Activated T-helper 1 cell treated with Interleukin-2 at 50 U/mL for 16 hours (primary cell): ENCODE measurements at places on chromosomes 16 and 17.

DNA sequence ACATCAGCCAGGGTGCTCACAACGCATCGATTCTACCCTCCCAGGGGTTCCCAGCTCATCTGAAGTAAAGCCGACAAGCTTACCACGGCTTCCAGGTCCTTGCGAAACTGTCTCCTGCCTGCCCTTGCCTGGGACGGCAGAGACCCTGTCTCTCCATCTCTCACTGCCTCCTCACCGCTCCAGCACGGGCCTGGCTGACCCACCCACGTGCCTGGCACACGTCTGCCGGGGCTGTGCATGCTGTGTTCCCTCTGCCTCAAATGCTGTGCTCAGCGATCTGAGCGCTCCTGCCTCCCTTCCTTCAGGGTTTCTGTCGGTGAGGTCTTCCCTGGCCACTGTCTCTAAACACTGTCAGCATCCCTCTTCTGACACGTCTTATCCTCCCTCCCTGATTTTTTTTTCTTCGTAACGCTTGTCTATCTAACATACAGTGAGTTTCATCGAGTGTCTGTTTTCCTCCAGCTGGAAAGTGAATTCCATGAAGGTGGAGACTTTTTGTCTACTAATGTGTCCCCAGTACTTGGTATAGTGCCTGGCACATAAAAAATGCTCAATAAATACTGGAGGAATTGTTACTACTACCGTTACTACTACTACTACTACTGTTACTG lies 208.4 kb downstream of the IRF8 start:
- DNase-seq, result no peak

DNA sequence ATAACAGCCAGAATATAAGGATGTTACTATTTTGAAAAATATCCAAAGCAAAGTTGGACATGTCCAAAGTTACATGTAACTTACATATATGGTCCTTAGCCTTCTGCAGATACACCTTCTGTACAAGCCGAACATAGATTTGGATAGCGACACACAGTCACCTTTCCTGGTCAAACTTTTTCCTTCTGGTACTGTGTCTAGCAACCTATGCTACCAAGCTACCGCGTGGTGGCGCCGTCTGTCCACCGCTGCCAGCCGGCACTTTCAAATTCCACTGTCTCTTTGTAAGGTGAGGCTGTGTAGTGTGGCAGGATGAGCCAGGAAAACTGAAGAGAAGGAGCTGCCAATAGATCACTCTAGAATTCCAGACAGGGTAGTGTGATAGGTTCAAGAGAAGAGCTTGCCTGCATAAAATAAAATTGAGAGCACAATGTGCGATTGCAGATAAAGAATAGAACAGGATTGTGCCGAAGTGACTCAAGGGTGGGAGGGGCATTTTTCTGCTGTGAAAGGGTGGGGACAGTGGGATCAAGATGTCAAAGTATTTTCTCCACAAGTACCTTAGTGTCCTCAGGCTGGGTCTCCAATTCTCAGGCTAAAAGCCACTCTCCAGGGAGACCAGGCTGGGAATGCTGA lies 366.9 kb downstream of the SLC39A11 start:
- DNase-seq, result no peak

- no peak for DNase-seq
Measured at GRCh38 chr17:28386391-28386790, 14.9 kb downstream of the SARM1 start.

GRCh38 chr16:82460766-82461165 lies 166.0 kb upstream of the CDH13 start:
- DNase-seq, result no peak

GRCh38 chr16:46613352-46613751 lies 7.8 kb downstream of the SHCBP1 start:
- no peak for DNase-seq

DNA sequence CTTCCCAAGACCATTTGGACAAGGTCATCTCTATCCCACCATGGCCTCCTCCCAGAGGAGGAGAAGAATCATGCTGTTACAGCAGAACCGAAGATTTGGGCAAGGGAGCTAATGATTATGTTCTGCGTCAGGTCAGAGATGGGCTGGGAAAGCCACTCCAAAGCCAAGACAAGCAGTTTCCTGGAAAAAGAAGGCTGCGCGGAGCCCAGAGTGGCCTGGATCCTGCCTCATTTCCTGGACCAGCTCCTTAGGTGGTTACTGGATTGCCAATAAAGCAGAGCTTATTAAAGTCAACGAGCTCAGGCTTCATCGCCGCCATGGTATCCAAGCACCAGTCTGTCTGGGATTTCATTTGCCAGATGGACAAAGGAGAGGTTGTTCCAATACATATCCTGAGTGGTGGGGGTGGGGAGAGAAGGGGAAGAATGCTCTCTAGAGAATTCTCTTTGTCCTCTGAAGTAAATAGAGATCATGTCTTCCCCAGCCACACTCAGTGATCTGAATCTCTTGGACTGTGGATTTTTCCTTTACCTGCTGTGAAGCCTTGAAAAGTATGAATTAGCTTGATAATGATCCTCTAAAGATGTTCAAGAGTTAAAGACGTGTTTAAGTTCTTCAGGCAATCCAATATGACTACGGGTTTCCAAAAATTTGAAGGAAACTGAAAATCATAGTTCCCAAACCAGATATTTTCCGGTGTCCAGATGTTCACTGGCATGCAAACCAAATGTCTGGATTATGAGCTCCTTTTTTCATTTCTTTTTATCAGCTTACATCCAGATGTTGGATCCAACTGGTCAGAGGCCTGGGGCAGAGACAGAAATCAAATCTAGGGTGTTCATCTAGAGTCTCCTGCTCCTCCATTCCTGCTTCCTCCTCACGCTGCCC lies 17.7 kb downstream of the PRAC1 start:
- no peak for DNase-seq

DNA sequence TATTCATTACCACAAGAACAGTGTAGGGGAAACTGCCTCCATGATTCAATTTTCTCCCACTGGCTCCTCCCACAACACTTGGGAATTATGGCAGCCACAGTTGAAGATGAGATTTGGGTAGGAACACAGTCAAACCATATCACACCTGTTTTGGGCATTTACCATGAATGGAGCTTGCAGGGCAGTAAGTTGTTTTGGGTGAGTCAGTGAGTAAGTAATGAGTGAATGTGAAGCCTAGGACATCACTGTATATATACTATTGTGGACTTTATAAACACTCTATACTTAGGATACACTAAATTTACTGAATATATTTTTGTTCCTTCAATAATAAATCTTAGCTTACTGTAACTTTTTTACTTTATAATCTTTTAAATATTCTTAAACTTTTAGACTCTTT lies 48.1 kb downstream of the TBC1D26 start:
- no peak for DNase-seq

GRCh38 chr17:43393944-43394482 lies 4.8 kb upstream of the ARL4D start:
- peak; percentile 70 for DNase-seq

DNA sequence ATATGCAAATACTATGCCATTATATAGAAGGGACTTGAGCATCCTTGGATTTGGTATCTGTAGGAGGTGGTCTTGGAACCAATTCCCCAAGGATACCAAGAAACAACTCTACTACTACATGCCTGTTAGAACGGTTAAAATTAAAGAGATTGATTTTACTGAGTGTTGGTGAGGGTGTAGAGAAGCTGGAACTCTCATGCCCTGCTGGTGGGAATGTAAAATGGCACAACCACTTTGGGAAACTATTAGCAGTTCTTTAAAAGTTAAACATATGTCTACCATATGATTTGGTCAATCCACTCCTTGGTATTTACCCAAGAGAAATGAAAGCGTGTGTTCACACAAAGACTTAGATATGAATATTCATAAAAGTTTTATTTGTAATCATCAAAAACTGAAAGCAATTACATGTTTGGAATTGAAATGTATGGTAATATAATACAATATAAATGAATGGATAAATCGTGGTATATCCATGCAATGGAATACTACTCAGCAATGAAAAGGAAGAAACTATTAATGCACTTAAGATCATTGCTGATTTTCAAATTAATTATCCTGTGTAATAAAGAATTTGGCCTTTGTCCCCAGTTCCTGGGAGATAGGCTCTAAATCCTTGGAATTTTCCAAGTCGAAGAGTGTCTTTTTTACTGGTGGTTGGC lies 7.8 kb downstream of the MFSD6L start:
- no peak for DNase-seq

GRCh38 chr16:17470182-17470907 lies 415 bp downstream of the XYLT1 start:
- peak; percentile 9 for DNase-seq

- DNase-seq, result no peak
Measured at GRCh38 chr17:57965521-57966160, 10.4 kb upstream of the CUEDC1 start.

DNA sequence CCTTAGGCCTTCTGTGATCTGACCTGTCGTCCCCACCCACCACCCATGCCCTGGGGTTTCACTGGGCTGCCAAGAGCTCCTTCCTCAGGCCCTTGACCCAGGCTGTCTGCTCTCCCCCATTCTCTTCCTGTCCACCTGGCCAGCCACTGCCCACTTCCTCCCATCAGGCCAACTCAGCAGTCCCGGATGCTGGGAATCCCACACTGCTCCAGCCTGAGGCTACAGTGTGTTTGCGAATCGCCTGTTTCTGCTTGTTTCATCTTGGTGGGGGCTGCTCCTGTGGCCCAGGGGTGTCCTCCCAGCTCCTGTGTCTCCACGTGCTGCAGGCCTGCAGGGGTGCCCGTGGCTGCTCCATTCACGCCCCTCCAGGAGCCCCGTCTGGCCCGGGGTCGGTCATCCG lies 839 bp upstream of the METRN start:
- DNase-seq, result no peak

DNA sequence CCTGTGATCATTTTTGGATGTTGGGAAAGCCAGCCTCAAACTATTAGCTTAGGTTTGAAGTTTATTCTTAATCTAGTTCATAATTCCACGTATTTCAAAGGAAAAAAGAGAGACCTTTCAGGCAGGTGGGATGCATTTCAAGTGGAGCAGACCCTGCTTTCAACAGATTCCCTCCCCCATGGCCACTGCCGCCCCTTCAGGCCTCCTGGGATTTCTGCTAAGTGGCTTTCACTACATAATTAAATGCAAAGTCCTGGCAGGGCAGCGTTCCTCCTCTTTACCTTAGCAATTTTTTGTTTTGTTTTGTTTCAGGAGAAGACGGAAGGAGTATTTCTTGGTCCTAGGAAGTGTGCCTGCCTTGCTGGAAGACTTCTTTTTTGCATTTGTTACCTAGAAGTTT lies 36.6 kb downstream of the MAF start:
- DNase-seq, result no peak

- no peak for DNase-seq
Measured at GRCh38 chr16:30113711-30114333, 485 bp upstream of the GDPD3 start.

GRCh38 chr17:17493986-17494466 lies 2.2 kb downstream of the RASD1 start:
- DNase-seq, result no peak

- DNase-seq, result no peak
Measured at GRCh38 chr16:89095491-89095951, 1.9 kb downstream of the ACSF3 start.

GRCh38 chr17:79676796-79677195 lies 53.9 kb upstream of the ENPP7 start:
- DNase-seq, result no peak

DNA sequence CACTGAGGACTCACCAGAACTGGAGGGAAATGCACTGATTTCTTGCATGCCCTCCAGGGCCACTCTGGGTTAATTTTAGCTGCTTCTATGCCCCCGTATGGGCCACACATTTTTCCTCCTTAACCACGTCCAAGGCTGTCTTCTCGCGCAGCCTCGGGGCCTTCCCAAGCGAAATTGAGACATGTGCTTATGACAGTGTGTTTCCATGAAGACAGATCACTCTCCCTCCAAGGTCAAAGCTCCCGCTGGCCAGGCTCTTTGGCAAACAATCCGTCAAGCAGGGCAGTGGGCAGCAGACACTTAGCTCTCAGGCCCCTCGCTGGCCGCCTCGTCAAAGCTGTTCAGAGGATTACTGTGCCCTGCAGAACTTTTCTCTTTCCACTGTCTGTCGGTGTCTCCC lies 243.0 kb upstream of the N4BP1 start:
- DNase-seq, result no peak

GRCh38 chr17:77881545-77881944 lies 77.0 kb upstream of the TNRC6C start:
- DNase-seq, result peak; percentile 60

DNA sequence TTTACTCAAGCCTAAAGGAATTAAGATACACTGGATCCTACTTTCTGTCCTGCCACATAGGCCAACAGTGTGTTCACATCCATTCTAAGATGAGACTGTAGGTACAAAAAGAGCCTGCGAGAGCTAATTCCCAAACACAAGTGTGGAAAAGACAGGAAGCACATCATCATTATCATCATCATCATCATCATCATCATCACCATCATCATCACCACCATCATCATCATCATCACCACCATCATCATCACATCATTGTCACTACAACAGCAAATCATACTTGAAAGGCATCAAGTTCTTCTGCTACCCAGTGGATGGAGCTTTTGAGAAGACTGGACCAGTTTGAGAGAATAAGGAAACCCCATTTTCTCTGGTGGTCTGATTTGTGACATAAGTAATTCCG lies 268.1 kb downstream of the HS3ST3A1 start:
- no peak for DNase-seq

DNA sequence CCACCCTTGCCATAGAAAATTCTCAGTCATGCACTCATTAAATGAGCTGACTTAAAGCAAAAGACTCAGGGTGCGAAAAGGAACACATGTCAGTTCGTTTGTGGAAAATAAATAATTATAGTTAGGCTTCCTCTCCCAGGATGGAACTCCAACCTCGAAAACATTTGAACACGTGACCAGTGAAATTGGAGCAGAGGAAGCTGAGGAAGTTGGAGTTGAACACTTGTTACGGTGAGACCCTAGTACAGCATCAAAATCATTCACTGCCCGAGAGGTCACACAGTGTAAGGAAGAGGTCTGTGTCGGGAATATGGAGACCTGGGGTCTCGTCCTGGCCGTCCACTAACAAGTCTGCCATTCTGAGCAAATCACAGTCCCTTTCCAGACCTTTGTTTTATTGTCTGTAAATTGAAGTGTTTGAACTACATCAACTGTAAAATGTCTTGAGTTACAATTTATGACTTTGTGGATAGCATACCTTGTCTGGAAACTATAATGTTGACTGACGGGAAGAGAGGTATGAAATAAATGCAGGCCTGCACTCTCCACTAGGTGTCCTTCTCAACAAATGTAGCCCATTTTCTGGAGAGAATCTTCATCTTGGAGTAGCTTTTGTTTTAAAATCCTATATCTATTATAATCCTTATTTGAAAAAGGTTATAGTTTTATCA lies 7.7 kb downstream of the PSMD7 start:
- no peak for DNase-seq

GRCh38 chr16:10601444-10602408 lies 21.3 kb upstream of the EMP2 start:
- DNase-seq, result no peak

GRCh38 chr17:30388321-30389179 lies 9.8 kb downstream of the CPD start:
- DNase-seq, result no peak

DNA sequence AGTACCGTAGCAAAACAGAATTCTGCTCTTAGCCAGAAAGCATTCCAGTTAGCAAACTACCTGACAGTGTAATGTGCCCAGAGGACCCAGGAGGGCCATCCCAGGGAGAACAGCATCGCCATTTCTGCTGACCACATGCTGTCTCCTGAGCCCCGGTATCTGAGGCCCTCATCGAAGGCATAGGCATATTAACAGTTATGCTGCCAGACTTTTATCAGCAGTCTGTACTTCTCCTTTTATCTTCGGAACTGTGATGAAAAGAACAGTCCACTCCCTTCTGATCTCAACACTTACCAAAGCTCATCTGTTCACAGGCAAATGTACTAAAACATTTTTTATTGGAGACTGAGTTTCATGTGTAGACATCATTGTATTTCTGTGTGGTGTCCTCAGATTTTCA lies 236.4 kb downstream of the PRKCA start:
- no peak for DNase-seq

GRCh38 chr16:2767891-2768290 lies 9.2 kb downstream of the ELOB start:
- no peak for DNase-seq
